ENCODE measurements at places on chromosomes 4 and X.

DNA sequence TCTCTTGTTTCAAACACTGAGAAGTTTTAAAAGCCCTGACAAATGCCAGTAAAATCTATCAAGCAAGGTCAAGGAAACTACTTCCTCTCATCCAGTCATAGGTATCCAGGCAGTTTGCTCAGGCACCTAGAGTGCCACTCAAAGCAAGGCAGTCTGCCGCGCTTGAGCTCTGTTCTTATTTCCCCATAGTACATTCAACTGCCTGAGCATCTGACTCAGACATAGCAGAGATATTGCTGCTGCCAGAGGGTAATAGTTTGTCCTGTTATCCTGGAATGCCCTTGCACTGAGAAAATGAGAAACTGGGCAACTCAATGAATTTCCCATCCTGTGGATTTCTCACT lies 16.1 kb upstream of the ATP8A1 start:
- ATAC-seq, result peak; percentile 46

DNA sequence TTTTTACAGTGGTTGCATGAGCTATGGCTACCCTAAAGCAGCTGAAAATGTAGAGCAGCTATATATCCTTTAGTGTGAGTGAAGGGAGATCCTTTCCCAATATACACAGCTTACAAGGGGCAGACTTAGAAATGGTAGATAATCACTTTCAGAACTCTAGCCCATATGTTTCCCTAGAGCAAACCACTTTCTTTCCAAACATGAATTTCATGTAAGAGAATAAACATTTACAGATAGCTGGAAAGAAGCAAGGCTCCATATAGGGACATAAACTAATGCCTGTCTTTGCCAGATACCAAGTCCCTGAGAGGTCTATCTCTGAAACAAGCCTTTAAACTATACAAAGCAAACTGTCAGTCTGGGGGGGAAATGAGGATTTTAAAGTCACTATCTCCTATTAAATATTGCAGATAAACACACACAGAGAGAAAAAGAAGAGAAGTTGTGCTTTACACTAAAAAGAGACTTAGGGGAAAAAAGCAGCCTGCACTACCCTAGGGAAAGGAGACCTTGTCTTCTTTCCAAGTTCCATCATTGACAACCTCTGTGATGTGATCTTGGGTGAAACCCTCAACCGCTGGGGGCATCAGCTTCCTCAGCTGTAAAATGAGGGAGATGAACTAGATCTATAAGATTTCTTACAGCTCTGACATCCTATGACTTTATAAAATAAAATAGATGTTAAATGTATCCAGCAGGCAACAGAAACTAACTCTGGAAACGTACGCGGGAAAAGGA lies 73.6 kb downstream of the TMEM156 start:
- peak; percentile 54 for ATAC-seq

GRCh38 chr4:143417679-143418403 lies 81.2 kb downstream of the GAB1 start:
- no peak for ATAC-seq

GRCh38 chr4:5885733-5886132 lies 7.2 kb downstream of the CRMP1 start:
- no peak for ATAC-seq

DNA sequence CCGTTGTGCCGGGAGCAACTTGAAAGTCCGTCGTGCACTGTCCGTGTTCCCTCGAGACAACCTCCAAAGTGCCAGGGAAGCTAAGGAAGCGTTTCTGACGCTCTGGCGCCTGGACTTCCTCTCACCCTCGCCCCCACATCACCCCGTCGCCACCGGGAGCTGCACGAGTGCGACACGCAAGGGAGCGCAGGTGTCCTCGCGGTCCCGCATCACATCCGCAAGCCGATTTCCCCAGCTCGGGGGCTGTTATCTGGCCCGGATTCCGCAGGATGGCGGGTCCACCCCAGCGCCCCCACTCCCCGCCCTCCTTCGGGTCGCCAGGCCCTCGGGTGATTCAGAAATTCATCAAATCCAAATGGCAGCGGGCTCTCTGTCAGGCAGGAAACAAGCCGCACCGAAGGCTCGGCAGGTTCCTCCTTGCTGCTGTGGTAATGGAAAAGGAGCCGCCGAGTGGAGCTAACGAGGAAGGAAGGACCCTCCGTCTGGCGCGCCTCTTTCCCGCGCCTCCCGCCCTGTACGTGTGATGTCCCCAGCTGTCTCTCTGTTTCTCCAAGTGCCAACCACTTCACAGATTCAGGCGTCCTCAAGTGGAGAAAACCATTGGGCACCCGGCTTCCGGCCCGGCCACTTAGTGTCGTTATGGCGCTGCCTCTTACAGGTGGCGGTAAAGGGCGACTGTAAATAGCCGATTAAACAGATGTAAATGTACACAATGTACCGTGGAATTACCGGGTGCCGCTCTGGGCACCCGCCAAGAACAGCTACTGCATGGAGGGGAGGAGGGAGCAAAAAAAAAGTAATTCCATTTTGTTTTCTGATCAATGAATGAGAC lies 921 bp upstream of the SETD7 start:
- ATAC-seq, result peak; percentile 32

GRCh38 chr4:14583331-14583730 lies 418.9 kb upstream of the CPEB2 start:
- no peak for ATAC-seq

GRCh38 chr4:94806376-94806775 lies 48.6 kb downstream of the BMPR1B start:
- ATAC-seq, result no peak

- no peak for ATAC-seq
Measured at GRCh38 chr4:71584585-71584984, 199.3 kb downstream of the GC start.

DNA sequence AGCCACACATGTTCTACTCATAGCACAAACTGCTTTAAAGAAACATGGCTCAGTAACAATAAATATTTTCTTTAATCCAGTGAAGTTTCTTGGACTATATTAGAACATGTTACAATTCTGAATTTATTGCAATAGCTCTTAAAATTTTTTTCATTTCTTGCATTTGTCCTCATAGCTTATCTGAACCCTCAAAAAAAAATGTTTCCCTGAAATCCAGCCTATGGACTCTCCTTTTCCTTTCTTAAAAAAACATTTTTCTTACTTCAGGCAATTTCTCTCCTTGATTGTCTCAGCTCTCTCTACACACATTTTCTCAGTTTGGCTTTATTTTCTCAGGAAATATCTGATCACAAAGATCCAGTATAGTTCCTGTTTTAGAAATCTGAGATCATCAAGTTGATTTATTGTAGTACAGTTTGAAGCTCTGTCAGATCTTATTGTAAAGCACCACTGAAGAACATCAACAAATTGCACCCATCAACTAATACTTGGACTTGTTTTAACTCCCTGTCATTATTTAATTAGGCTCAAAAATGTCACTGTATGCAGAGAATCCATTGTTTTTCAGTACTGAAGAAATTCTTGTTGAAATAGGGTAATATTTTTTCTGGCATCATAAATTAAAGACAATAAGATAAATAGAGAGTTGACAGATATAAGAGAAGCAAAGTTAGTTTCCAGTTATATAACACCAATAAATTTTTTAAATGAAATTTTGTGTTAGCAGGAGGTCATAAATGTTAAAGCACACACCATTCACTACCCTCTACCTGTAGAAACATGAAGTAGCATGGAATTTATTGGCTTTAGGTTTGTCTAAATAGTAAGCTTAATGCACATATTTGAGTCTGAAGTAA lies 317.7 kb downstream of the ARHGAP24 start:
- ATAC-seq, result no peak

GRCh38 chrX:40173143-40174000 lies 75.6 kb upstream of the BCOR start:
- no peak for ATAC-seq

DNA sequence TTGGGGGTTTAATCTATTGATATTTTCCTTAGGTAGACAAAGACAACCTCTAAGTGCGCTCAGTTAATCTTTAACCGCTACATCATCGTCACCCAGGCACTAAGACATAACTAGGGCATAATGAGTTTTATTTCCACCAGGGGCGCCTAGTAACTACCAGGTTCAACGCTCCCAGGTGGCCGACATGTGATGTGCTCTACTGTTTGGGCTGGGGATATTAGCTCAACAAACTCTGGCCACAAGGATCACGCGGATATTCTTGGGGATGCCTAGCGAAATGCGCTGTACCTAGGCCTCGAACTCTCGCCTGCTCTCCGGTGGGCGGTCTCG lies 915 bp upstream of the RAB33B start:
- peak; percentile 55 for ATAC-seq

Measured in activated T-helper 17 cell treated with anti-CD3 and anti-CD28 coated beads, Interleukin-2, amount 50 U/mL, for 72 hours (primary cell).